Activated naive CD8-positive, alpha-beta T cell treated with anti-CD3 and anti-CD28 coated beads, Interleukin-2, amount 50 U/mL, for 24 hours (primary cell): ENCODE measurements at places on chromosomes 6 and 20.
A peak's percentile ranks its signal among the peaks of the same experiment; 100 is the strongest.

GRCh38 chr6:98769546-98769945, 64.8 kb upstream of the POU3F2 start:
- no peak for DNase-seq

DNA sequence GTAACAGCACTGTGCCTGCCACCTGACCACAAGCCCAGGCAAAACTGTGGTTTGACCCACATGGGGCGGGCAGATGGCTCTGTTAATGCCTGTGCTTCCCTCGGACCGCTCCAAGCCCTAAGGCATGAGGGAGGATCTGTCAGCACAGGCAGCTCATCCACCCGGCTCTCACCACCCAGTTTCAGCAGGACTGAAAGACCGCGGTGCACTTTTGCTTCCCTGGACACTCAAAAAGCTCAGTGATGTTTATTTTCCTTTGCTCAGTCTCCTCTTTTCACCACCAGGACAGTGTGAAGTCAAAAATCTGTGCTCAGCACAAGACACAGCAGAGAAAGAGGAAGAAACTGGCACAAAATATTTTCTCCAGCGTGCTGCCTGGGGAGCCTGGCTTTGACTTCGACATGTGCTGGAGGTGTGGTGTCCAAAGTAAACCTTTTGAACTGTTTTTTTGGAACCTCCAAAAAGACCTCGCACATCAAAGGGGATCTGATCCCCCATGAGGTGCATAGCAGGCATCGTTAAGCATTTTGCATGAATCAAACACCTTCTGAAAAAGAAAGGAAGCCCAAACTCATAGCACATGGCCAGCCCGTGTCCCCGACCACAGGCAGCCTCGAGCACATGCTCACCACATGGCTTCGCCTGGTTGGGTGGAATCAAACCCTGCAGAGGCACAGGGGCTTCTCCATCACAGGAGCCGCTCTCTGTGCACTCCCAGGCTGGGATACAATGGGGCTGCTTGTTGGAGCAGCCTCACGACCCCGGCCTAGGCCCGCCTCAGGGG, 441.7 kb upstream of the JARID2 start:
- no peak for DNase-seq

- no peak for DNase-seq
Measured at GRCh38 chr6:32252331-32253009, 28.6 kb upstream of the NOTCH4 start.

GRCh38 chr20:9689041-9689440, 149.8 kb downstream of the PAK5 start:
- DNase-seq, result no peak

DNA sequence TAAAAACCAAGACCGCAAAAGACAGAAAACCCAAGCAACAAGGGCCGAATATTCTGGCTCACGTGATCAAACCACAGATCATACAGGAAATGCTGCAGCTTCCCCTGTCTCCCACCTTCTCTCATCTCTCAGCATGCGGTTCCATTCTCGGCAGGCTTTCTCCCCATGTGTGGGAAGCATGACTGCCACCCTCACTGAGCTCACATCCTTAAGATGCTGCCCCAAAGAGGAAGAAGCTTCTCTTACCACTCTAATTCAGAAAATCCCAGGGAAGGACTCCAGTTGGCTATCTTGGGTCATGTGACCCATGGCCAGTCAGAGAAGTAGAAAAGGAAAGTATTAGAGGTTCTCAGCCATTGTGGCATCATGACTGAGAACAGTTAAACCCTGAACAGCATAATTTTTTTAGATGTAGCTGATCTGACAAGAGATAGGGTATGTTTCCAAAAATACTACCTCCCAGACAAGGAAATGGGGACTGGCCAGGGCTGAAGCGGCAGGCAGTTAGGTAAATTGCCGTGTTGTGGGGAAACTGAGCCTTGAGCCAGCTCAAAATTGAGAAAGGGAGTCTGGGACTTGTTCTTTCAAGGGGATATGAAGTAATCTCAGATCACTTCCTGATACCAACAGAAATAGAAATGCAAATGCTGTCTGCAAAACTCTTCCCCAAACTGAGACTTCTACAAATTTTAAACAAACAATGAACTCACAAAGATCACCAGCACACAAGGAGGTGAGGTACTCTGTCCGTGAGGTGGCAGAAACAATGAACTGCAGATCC, 37.1 kb upstream of the GRM4 start:
- peak; percentile 62 for DNase-seq
